ENCODE measurements at places on chromosomes 6 and 20.

DNA sequence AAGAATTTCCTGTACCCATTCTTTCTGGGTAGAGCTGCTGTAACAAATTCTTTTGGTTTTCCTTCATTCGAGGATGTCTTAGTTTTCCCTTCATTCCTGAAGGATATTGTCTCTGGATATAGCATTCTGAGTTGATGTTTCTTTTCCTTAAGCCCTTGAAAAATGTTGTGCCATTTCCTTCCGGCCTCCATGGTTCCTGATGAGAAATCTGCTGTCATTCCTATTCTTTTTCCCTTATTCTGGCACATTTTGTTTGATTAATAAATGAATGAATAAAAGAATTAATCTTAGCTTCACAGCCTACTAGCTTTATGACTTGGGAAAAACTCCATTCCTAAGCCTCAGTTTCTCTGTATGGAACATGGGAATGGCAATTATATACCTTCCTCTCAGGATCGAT, 173.1 kb downstream of the EYA2 start:
- DNase-seq = peak; percentile 18

DNA sequence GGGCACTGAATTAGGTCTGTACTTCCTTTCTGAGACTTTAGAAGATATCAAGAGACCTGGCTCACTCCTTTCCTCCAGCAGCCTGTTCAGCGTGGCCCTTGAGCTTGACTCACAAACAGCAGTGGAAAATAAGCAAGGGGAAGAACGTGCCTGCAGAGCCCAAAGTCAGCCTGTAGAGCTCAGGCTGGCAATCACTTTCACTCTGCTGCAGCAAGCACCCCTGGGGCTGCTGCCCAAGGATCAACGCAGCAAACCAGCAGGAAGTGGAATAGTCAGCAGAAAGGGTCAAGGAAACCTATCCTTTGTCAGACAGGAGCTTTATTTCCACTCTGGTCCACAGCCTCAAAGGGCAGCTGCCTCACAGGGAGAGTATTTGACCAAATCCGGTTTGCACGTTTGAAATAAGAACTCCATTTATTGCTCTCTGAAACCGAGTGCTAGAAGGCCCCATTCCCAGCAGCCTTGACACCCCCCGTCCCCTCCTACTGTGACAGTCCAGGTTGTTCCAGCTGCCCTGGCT, 77.4 kb downstream of the PRDM1 start:
- DNase-seq = no peak

- DNase-seq = peak; percentile 21
Observed at GRCh38 chr20:8389381-8390036, 257.4 kb downstream of the PLCB1 start.

DNA sequence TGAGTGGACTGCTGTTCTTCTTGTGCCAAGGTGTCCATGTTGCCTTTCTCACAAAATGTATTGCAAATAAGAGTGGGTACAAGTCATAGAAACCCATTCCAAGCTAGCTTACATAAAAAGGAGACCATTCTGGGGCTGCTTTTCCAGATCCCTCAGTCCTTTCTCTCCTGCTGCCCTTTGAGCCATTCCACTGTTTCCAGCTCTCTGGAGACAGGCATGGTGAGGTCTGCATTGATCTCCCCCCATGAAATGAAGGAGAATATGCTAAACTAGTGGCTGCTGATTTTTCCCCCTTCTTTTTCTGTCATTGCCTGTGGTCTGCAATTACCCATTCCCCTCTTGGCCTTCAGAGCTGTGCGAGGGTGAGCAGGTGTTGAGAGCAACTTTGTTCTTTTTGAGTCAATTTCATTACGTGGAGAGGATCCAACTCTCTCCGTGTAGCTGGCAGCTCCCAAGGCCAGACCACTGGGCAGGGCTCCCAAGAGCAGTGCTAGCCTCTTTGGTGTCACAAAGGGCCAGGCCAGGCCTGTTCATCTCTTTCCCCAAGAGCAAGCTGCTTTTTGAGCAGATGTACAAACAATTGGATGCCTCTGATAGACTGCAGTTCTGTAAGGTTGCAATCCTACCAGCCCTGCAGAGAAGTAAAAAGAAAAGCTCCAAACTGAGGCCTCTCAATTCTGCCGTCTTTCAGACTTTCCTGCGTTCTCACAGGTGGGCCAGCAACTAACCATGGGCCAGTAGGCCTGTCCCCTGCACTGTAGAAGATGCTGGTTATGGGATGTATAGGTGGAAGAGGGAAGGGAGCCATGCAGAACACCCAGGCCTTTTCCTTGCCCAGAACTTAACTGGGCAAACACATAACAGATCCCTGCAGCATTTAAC, 96.1 kb upstream of the ARMC2 start:
- no peak for DNase-seq

Data from Caki2 (cell line).